ENCODE measurements at places on chromosomes 1 and 21. TPM values are rescaled to one million over a fixed set of nuclear protein-coding genes. Genes with fewer than 3 reads are reported as not detected.

- peaks cover 4% of the 10 kb centered on the region for H3K4me1 ChIP-seq
- DNase-seq: no peak
- H3K27me3 ChIP-seq: no peaks in the 10 kb centered on the region
Observed at GRCh38 chr21:34701726-34702125, 32.9 kb downstream of the CLIC6 start.

GRCh38 chr1:241356187-241356518 lies 852 bp downstream of the RGS7 start:
- no peaks in the 10 kb centered on the region for H3K4me1 ChIP-seq
- peak overlapping the region; percentile 59 for H3K4me3 ChIP-seq
- no peaks in the 10 kb centered on the region for H3K36me3 ChIP-seq
- H3K27ac ChIP-seq: no peak overlapping the region
- DNase-seq: no peak

The ASCL5 gene
- not detected for total RNA-seq

The GUCA2B gene
- not detected for total RNA-seq

The ERICH3 gene
- under 0.01 TPM for total RNA-seq

DNA sequence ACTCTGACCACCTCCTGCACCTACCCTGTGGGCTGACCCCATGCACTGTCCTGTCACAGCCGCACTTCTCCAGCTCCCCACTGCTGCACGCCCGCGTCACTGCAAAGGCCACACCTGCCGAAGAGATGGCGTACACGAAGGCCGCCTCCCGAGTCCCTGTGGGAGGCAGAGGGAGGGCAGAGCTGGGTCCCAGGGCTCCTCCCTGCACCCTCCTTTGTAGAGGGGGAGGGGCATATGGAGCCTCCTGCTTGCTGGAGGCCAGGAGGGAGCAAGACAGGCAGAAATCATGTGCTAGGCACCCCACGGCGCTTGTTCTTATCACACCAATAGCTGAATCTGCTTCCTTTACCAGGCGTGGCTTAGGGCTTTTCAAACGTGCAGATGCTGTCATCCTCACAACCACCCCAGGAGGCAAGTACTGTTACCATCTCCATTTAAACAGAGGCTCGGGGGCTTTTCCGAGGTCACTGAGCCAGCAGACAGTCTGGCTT lies 21.4 kb downstream of the WNT4 start:
- DNase-seq: no peak
- no peak overlapping the region for H3K4me3 ChIP-seq
- H3K36me3 ChIP-seq: no peaks in the 10 kb centered on the region
- no peaks in the 10 kb centered on the region for H3K27me3 ChIP-seq
- H3K4me1 ChIP-seq: peaks cover 11% of the 10 kb centered on the region

DNA sequence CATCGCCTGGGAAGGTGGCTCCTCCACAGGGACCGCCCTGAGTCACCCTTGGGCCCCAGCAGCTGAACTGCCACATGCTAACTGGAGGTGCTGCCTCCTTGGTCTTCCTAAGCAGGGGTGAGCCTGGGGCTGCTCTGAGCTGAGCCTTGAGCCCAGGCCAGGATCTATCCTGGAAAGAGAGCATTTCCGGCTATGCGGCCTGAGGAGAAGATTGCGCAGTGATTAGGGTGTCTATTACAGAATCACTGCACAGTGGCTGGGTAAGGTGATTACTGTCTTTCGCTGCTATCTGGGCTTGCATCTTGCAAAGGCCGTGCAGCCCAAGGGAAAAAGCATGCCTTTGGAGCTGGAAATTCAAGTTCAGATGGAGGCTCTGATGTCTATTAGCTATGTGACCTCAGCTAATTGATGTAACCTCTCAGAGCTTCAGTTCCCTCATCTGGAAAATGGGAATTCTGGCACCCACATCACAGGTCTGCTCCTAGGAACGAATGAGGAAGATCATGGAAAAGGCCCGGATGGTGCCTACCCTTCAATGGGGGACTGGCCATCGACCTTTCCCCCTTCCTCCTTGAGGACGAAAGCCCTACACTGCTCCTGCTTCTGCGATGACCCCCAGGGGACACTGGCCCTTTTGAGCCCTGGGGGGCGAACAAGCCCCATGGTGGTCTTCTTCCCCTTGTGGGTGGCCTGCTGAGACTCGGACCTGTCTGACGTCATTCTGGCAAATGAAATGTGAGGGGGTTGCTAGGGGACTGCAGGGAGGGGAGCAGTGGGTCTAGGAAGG lies 38.0 kb downstream of the GPR161 start:
- H3K4me1 ChIP-seq: no peaks in the 10 kb centered on the region
- H3K27ac ChIP-seq: peak overlapping the region; percentile 32
- H3K4me3 ChIP-seq: no peak overlapping the region
- peak; percentile 34 for DNase-seq
- no peaks in the 10 kb centered on the region for H3K27me3 ChIP-seq
- H3K36me3 ChIP-seq: no peaks in the 10 kb centered on the region

The HEYL gene
- 2.1 TPM for total RNA-seq

DNA sequence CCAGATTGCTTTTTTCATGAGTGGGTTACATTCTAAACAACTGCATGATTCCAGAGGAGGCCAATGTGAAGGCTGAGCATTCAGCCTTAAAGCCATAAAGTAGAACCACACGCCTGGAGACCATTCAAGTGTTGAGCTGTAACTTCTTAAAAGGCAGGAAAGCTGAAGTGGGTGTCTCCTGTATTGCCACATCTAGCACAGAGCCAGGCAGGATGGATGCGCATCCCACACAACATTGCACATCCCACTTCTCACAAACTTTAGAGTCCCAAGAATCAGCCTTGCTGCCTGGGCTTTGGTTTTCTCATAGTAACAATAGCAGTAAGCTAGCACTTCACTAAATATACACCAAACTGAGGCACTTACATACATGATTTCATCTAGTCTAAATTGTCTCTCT lies 151.7 kb downstream of the DAB1 start:
- no peaks in the 10 kb centered on the region for H3K4me1 ChIP-seq
- no peak overlapping the region for H3K27ac ChIP-seq
- H3K4me3 ChIP-seq: no peak overlapping the region
- H3K36me3 ChIP-seq: no peaks in the 10 kb centered on the region

GRCh38 chr21:37166733-37167132 lies 93.7 kb downstream of the TTC3 start:
- H3K36me3 ChIP-seq: no peaks in the 10 kb centered on the region
- no peaks in the 10 kb centered on the region for H3K4me1 ChIP-seq
- H3K27ac ChIP-seq: no peak overlapping the region

All from breast epithelium (tissue), 4 donors.